BE2C (cell line): ENCODE measurements at places on chromosomes 3 and 15.

DNA sequence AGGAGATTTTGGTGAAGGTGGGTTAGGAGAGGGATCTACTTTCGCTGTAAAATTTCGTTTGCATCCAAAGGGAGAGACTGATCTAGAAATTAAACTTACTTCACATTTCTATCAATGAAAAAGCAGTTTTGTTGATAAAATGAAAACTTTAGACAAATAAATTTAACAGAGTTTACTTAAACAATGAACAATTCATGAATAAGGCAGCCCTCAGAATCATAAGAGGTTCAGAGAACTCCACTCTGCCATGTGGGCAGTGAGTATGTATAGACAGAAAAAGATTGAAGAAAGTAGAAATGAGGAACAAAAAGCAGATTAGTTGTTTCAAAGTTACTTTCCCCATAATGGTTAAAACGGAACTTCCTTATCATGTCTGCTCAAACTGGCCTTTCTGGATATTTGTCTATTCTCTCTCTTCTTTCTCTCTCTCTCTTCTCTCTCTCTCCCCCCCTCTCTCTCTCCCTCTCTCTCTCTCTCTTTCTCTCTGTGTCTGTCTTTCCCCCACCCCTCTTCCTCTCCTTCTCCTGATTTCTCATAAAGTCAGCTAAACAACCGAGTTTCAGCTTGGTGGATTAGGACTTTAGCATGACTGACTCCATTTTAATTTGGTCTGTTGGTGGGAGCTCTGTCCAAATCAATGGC lies 248.9 kb downstream of the TJP1 start:
- no peak for DNase-seq

- peak; percentile 65 for DNase-seq
These were observed 722 bp downstream of the CHRNA3 start for GRCh38 chr15:78620021-78620526.

DNA sequence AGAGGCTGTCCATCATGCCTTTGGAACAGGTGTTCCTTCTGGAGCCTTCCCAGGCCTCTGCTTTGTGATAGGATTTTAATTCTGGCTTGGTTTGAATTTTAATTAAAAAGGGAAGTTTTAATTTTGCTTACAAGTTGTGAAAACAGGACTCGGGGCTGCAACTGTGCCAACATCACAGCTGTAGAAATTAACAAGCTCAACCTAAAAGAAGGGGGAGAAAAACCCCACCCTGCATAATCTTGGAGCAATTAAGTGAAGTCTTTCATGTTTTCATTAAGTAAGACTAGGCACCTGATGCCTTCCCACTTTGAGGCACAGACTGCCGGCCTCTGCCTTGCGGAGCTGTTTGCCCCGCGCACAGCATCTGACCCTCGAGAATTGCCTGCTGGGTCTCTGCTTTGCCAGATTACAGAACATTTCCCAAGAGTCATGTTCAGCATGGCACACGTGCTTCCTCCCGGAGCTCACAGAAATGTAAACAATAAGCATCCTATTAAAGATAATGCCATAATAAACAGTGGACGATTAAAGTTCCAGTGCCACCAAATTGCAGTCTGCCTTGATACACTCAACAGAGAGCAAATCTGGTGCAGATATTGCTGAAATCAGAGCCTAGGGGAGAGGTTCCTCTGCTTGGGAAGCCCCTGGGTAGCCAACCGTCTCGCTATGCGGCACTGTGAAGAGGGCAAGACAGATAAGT lies 364.2 kb downstream of the LRTM1 start:
- DNase-seq = no peak

DNA sequence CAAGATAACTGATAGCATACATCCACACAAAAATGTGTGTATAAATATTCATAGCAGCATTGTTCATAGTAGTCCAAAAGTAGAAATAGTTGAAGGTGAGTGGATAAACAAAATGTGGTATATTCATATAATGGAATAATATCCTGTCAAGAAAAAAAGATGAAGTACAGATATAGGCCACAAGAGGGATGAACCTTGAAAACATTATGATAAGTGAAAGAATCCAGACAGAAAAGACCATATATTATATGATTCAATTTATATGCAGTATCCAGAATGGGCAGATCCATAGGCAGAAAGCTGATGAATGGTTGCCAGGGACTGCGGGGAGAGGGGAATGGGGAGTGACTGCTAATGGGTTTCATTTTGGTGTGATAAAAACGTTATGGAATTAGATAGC lies 54.3 kb upstream of the TNIK start:
- DNase-seq = no peak

- DNase-seq = no peak
These were observed 73.3 kb downstream of the SETMAR start for GRCh38 chr3:4376499-4376898.

DNA sequence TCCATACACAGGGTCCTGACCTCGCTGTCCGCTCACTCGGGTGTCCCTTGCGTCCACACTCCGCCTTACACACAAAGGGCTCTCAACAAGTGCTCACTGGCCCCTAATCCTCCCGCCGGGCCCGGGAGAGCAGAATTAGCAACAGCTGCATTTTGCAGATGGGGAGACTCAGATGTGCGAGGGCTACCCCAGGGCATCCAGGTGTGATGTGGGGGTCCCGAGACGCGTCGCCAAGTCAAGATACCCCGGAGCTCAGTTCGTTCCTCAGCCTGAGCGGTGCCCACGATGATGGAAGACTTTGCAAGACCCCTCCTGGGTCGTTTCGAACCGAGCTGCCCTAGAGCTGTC lies 14.9 kb upstream of the WNT7A start:
- DNase-seq = no peak

DNA sequence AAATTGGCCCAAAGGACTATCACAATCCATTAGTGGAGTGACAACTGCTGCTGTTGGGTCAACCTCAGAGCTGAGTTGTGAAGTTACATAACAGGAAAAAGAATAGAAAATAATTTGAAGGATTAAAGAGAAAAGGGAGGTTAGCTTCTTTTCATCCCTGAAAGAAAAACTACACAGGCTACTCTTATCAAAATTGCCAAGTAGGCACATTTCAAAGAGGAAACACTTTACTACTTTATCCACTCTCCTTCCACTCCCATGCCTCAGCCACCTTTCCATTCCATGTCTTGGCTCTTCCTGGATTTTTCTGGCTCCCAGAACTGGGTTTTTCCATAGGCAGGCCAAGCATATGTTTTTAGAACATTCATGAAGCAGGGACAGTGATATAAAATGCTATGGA lies 384.0 kb upstream of the RORA start:
- DNase-seq = no peak

DNA sequence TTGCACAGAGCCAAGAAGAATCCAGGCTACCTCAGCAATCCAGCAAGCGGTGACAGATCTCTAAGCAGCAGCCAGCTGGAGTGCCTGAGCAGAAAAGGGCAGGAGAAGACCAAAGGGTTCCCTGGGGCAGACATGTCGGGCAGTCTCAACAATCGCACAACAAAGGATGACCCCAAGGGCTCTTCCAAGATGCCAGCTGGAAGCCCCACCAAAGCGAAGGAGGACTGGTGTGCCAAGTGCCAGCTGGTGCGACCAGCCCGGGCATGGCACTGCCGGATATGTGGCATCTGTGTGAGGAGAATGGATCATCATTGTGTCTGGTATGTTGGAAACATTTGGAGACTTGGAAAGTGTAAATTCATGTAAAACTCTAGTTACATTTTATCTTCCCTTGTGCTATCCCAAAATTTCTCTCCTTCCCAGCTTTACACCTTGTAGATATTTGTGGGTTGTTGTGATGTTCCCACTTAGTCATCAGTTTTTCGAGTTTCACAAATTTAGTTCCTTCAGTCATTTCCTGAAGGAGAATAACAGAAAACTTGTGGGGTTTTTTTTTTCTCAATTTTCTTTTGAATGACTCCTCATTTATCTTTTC lies 6.4 kb downstream of the ZDHHC23 start:
- no peak for DNase-seq

DNA sequence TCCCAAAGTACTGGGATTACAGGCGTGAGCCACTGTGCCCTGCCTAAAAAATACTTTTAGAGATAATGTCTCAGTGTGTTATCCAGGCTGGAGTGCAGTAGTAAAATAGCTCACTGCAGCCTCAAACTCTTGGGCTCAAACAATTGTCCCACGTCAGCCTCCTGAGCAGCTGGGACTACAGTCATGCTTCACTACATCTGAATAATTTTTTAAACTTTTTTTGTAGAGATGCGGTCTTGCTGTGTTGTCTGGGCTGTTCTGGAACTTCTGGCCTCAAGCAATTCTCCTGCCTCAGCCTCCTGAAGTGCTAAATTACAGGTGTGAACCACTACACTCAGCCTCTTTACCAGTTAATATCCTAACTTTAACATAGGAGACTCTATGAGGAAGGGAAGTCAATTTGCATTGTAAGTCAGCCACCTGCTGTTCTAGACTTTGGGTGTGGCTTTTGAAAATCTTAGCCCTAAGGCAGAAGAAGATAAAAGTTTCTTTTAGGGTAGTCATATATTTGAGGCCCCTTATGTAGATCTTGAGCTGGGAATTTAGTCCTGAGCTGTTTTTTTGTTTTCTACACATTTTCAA lies 78.2 kb upstream of the RASGRP1 start:
- no peak for DNase-seq

DNA sequence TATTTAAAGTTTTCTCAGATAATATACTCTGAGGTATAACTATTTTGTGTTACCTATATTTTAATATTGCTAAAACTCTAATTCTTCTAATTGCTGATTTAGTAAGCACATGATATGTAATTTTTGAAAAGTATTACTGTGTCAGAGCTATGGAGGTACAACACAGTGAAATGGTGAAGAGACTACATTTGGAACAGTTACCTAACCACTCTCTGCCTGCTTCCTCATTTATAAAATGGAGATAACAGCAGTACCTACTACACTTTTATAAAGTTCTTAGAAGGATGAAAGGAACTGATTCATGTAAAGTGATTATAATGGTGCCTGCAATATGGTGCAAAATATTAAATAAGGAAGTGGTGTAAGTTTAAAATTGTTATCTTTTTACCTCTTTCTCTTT lies 16.3 kb upstream of the NEK10 start:
- DNase-seq = no peak

DNA sequence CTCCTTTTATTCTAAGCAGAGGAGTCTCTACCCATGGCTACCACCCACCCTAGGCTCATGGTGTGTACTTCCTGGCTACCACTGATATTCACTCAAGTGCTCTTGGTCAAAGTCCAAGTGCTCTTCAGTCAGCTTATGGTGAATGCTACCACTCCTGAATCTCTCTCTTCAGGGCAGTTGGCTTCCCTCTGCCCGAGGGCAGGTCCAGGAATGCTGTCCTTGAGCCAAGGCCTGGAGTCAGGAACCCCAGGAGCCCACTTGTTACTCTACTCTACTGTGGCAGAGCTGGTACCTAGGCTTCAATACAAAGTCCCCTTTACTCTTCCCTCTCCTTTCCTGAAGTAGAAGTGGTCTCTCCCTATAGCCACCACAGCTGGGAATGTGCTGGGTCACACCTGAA lies 226.0 kb downstream of the DIPK2A start:
- DNase-seq = no peak

- no peak for DNase-seq
These were observed 36.3 kb downstream of the TMEM212 start for GRCh38 chr3:171879472-171879871.
